ENCODE measurements at places on chromosomes 2 and 18.
A peak's percentile ranks its signal among the peaks of the same experiment; 100 is the strongest.

DNA sequence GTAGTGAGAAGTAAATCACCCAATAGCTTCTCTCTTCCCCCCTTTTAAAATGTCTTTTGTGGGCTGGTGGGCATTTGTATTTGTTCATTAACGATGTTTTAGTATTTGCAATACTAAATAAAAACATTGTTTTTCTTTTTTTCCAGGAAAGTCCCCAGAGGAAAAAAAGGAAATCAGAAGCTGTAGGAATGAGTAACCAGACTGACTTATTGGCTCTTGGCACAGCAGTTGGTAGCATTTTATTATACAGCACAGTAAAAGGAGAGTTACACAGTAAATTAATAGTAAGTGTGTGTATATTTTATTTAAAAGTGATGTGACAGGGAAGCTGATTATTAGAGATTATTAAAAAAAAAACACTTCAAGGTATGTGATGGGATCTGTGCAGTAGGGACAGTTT, 7.4 kb downstream of the WDR43 start:
- no peak for DNase-seq

DNA sequence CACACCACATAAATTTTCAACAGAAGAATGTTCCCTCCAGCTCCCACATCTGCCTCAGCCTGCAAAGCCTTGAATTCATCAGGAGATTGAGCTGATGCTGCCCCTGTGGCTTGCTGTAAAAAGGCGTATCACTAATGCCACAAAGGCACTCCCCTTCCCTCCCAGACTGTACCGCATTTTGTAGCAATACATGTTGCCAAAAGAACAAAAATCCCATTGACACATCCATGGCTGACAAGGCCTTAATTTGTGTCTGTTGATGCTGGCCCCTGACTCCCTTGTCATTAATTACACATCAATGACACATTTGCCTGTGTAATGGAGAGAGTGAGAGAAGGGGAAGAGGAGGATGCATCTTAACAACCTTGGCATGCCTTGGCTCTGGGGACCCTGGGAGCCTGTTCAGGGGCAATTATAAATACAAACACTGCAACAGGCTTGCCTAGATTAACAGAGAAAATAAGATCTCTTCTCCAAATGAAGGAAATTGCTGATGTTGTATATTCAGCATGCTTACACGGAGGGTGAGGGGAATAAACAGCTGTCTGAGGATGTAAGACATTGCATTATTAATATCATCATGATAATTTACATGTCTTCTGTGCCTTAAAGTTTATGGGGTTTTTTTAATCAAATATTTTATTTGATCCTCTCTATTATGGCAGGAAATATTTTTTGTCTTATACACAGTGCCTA, 264.0 kb downstream of the SUCLG1 start:
- peak; percentile 14 for DNase-seq

DNA sequence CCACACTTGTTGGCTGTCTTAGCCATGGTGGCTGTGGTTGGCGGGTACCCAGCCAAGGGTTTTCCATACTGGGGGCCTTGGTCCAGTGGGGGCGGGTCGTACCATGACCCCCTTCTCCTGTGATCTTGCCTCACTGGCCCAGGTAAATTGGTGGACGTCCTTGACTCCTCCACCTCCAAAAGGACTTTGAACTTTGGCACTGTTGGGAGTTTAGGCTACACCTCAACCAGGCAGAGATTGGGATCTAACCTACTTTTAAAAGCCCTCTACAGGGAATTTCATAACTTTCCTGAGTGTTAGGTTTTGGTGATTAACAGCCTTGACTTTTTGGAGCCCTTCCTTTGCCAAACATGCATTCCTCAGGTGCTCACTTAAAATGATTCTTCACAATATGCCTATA, 106.7 kb downstream of the NEDD4L start:
- DNase-seq, result no peak

- DNase-seq, result no peak
Observed at GRCh38 chr2:109330056-109330455, 201.1 kb downstream of the SH3RF3 start.

- no peak for DNase-seq
Observed at GRCh38 chr2:100940766-100941645, 61.1 kb upstream of the RPL31 start.

DNA sequence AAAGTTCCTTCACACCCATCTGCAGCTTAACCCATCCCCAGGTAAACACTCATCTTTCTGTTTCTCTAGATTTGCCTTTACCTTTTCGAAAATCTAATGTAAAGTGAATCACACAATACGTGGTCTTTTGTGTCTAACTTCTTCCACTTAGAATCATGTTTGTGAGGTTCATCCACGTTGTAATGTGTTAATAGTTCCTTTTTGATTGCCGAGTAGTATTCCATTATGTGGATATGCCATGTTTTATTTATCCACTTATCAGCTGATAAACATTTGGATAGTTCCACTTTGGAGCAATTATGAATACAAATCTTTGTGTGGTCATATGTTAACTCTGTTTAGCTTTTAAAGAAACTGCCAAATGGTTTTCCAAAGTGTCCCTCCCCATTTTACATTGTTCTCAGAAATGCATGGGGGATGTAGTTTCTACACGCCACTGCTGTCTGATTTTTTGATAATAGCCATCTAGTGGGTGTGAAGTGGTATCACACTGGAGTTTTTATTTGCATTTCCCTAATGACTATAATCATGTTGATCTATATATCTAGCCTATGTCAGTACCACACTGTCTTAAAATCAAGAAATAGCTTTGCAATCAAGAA, 22.3 kb downstream of the PECR start:
- DNase-seq, result no peak

- no peak for DNase-seq
Observed at GRCh38 chr2:71426721-71427120, 26.6 kb upstream of the DYSF start.
